Islet precursor cell (in vitro differentiated cells): ENCODE measurements at places on chromosomes 12 and 14.

- no peak for DNase-seq
Observed at GRCh38 chr12:69007855-69008351, 74.9 kb upstream of the CPM start.

- DNase-seq = no peak
Observed at GRCh38 chr14:37824939-37825712, 229.7 kb downstream of the TTC6 start.

DNA sequence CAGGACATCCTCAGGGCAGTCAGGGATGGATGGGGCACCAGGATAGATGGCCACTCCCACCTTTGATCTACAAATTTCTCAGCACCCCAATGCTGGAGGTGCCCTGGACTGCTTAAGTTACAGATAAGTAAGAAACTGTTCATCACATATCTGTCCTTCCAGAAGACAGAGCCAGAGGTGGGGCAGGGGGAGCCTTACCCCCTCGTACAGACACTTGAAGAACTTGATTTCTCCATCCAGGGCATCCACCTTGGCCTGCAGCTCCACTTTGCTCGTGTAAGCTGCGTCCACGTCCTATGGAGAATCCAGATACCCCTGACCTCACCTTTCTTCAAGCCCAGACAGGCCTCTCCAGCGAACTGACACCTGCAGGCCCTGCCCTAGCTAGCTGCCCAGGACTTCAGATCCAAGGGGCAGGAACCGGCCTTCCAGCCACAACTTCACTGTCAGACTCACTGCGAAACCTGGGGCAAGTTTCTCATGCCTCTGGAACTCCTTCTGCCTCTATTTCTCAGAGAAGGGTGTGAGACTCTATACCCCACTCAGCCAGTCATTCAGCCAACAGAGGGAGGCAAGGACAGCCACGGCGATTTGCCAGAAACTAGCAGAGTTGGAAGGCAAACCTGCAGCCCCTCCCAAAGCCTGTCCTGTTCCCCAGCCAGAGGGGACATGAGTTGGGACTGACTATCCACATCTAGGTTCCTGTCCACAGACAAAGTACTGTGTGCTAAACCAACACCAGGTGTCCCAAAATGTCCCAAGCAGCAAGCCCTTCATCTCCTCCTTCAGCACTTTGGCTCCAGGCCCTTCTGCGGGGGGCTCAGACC, 3.8 kb downstream of the KRT73 start:
- DNase-seq = peak; percentile 50

- no peak for DNase-seq
Observed at GRCh38 chr14:103113774-103114173, 9.5 kb upstream of the TNFAIP2 start.

DNA sequence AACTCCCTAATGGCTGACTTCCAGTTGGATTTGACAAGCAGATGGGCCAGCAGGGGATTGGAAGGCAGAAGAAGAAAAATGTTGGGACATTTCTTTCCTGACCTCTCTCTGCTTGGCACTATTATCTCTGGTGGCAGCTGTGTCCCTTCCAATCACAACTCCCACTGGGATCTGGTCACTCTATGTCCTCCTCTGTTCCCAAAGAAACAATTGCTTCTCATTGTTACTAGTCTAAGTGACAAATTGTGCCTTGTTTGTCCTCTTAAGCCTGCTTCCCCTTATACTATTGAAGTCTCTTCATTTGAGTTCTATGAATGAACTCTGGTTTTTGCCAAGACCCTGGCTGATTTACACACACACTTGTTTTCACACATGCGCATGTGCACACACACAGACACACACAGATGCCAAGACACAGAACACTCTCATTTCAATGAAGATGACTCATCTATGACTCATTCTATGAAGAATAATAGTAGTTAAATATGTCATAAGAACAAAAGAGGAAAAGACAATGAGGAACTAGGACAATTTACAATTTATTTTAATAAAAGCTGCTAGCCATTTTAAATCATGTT, 83.0 kb upstream of the FAR2 start:
- DNase-seq = no peak

- peak; percentile 88 for DNase-seq
Observed at GRCh38 chr12:56151672-56152131, 685 bp upstream of the MYL6B start.

- peak; percentile 56 for DNase-seq
Observed at GRCh38 chr12:71799106-71799505, 40.5 kb upstream of the TBC1D15 start.

- no peak for DNase-seq
Observed at GRCh38 chr12:113477171-113477841, 5.6 kb upstream of the LHX5 start.

GRCh38 chr12:119180380-119181040, 1.8 kb downstream of the HSPB8 start:
- peak; percentile 88 for DNase-seq

DNA sequence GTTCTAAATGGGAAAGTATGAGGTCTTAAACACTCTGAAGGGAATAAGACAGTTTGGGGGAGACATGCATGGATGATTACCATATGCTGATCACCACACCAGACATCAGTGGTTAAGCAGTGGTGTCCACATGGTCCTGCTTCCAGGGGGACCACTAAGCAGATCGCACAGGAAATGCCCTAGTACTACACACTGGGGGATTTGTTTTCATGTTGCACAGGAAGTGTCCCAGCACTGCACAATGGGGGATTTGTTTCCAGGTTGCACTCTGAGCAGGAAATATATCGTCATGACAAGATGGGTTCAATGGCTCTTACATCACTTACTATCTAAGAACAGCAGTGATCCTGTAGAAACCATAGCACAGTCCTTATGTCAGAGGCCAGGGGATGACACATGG, 245.5 kb downstream of the BCL11B start:
- no peak for DNase-seq

GRCh38 chr14:72996916-72997315, 30.0 kb downstream of the ZFYVE1 start:
- DNase-seq = no peak

DNA sequence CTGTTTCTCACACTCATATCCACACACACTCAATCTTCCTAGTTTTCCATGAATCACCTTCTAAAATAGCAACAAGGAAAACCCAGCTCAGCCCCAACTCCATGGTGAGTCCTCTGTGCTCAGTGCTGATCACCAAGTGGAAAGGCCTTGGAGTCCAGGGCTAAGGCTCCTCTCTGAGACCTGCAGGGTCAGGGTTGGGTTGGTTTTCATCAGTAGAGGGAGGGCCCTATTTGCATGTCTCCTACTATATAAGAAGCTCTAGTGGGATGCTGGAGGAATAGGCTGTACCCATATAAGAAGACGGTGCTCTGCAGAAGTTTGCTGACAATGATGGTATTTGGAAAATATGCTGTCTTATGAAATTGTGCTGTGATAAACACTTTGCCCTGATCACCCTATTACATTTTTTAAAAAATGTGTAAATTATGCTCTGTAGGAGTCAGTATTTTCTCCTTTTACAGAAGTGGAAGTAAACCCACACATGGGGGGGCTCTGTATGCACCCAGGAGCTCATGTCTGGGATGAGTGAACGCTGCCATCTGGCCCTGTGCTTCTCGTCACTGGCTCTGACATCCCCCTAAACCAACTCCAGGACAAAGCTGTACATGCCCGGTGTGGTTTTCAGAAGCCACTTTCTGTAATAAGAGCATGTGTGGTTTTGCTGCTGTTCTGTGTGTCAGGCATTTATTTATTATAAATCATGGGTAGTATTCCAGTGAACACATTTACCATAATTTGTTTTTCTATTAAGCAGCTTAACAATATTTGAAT, 536.3 kb downstream of the TMEM121 start:
- no peak for DNase-seq

DNA sequence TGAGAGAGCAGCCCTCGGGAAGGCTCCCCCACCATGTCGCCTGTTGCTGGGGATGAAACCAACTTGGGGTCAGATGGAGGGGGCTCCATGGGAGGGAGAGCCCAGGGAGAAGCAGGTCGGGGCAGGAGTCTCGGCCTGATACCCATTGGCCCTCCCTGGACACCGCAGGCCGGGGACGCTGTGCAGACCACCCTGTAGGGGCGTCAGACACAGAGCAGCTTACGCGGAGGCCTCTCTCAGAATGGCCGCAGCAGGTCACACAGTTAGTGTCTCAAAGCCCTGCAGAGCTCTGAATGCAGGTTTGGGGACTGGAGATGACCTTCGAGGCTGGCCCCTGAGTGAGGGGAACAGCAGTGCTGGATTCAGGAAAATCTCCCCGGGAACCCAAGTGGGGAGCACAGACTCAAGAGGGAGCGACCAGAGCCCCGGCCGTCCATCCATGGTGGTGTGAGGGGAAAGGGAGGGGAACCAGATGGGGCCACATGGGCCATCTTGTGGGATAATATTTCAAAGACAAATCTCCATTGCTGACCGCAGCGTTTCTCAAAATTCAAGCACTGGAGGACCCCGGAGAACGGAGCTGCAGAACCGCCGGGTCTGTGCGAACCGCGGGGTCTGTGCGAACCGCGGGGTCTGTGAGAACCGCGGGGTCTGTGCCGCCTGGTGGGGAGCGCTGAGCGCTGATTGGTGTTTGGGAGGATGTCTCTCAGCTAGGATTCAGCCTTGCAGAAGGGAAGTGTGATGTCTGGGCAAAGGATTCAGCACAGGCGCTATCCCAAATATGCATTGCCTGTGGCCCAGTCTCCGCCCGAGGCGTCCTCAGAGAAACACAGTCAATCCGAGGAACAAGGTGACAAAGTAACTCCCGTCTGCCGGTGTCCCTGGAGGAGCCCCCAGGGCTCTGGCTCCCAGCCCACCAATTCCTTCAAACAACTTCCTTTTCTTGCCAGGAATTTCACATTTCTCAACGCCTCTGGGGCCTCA, 324.4 kb upstream of the RTL1 start:
- DNase-seq = peak; percentile 47

DNA sequence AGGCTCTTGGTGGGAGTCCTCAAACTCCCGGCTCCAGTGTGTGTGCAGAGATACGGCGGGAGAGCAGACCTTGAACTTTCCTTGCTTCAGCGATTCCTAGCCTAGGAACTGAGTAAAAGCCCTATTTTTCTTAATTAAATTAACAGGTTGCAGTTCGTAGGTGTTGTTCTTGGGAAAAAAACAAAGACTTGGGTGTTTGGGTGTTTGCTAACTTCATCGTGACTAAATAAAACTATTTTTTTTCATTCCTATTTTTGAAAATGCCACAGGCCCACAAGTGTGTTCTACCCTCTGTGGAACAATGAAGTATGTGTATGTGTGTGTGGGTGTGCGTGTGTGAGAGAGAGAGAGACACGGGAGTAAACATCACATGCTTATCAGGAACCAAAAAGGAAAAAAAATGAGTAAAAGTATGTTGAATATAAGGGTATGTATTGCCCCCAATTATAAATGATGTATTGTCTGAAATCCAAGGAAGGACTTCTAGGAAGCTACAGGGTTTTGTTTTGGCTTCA, 651 bp downstream of the TMEM117 start:
- DNase-seq = no peak

DNA sequence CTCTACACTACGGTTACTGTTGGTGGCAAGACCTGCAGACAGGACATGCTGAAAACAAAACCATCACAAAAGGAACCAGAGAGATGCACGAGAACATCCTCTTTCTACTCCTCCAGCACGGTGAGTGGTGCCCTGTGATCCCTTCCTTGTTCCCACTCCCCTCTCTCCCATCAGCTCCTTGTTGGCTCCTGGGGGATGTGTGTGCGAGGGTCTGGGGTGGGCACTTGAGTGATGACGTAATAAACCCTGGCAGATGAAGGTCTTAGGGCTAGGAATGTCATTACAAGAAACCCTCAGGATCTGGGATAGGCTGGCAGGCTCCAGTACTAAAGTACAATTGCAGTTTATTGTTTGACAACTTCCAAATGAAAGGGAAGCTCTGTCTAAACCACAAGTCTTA, 261.5 kb downstream of the FOXN3 start:
- no peak for DNase-seq

GRCh38 chr14:99318959-99319295, 46.9 kb upstream of the BCL11B start:
- no peak for DNase-seq

DNA sequence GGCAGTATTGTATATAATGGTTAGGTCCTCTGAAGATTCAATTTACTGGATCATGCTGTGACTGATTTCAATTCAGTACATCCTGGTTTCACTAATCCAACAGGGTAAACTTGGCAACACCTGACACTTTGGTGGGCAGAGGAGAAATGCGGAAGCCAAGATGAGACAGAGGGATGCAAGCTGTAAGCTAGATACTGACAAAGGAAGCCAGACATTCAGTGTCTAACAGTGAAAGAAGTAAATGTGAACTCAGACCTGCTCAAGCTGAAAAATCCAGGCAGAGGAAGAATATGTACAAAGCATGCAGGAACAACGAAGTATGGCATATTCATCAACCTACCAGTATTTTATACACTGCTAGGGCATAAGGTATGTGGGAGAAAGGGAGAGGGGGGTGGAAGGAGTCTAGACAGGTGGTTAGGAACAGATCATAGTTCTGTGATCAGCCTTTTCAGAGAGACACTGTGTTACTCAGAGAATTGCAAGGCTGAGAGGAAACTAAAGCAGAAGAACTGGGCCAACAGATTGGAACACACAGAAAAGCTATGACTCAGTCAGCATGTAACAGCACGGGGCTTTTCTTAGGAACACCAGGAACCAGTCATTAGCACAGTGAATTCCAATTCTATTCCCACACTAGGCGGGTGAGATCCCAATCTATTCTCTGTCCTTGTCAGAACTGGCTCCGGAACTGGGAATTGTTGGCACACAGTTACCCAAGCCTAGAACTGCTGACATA, 40.3 kb downstream of the NELL2 start:
- DNase-seq = peak; percentile 89

- DNase-seq = peak; percentile 0
Observed at GRCh38 chr12:51496895-51497294, 72.3 kb downstream of the SLC4A8 start.
